ENCODE measurements at places on chromosomes 11 and 22.
A peak's percentile ranks its signal among the peaks of the same experiment; 100 is the strongest.

GRCh38 chr11:125025968-125026367, 37.1 kb upstream of the SLC37A2 start:
- DNase-seq = no peak

DNA sequence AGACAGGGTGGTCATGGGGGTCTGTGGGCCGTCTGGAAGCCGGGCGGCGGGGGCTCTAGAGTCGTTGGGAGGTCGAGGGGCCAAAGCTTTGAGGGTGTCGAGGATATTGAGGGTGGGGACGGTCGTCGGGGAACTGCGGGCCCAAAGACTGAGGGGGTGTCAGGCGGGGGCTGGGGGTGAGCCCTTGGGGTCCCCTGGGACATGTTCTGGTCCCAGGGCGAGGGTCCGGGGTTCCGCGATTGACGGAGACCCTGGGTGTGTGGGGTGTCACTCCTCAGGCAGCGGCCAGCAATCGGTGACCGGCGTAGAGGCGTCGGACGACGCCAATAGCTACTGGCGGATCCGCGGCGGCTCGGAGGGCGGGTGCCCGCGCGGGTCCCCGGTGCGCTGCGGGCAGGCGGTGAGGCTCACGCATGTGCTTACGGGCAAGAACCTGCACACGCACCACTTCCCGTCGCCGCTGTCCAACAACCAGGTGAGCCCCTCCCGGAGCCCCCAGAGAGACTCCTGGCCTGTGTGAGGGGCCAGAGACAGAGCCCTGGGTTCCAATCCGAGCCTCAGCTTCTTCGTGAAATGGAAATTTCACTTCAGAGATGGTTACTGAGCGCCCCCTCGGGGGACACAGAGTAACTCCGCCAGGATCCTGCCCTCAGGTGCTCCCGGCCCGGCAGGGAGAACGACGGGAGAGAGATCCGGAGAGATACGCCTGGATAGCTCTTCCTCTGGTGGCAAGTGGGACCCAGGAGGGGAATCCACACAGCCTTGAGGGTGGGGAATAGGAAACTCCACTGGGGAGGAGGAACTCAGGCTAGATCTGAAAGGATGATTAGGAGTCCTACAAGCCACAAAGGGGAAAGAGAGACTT, 714 bp downstream of the SDF2L1 start:
- DNase-seq = peak; percentile 60

DNA sequence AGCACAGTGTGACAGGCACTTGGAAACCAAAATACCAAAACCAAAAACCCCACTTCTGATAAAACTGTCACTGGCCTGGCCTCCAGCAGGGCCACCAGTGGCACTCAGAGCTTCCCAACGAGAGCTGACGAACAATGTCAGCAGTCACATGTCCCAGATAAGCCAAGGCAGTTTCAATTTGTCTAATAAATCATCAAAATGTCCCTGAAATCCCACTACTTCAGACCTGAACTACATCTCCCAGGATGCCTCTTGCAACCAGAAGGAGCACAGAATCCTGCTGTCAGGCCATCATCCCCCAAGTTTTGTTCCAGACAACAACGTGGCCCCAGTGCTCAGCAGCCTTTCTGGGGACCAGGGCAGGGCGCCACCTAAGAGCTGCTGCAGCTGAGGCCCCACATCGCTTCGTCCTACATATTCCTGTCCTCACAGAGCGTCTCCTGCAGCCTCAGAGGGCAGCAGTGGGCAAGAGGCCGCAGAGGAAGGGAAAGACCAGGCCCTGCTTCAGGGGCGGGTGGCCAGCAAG, 25.1 kb downstream of the LRFN4 start:
- DNase-seq = no peak

DNA sequence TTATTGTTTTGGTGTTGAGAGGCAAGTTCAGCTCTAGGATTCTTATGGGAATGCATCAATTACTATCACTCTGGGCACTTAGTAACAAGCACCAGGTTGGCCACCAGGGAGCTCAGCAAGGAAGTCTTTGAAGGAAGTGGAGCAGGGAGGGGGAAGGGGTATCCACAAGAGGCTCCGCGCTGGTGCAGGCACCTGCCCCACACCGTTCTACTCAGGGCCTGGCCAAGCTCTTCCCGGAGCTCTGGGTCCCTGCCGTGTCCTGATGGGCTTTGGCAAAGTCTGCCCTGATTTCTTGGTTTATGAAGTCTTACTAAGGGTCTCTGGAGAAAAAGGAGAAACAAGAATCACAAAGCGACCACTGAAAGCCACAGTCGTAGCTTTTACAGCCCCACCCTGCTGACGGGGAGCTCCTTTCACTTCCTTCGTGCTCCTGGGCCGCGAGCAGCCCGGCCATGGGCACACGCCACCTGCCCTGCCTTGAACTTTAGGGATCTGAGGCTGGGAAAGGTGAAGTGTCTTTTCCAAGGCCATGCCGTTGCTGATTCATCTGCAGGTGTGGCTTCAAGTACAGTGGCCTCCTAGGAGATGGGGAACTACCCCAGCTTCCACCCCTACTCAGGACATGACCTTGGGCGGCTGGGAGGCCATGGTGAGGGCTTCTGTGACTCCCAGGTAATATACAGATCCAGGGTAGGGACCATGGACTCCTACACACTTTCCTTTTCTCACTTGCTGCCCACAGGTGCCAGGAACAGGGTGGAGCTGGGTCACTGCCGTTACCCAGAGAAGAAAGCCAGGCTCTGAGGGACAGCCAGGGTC, 15.9 kb upstream of the LRRC32 start:
- no peak for DNase-seq

GRCh38 chr11:116893906-116894305, 56.5 kb upstream of the APOA1 start:
- DNase-seq = no peak

DNA sequence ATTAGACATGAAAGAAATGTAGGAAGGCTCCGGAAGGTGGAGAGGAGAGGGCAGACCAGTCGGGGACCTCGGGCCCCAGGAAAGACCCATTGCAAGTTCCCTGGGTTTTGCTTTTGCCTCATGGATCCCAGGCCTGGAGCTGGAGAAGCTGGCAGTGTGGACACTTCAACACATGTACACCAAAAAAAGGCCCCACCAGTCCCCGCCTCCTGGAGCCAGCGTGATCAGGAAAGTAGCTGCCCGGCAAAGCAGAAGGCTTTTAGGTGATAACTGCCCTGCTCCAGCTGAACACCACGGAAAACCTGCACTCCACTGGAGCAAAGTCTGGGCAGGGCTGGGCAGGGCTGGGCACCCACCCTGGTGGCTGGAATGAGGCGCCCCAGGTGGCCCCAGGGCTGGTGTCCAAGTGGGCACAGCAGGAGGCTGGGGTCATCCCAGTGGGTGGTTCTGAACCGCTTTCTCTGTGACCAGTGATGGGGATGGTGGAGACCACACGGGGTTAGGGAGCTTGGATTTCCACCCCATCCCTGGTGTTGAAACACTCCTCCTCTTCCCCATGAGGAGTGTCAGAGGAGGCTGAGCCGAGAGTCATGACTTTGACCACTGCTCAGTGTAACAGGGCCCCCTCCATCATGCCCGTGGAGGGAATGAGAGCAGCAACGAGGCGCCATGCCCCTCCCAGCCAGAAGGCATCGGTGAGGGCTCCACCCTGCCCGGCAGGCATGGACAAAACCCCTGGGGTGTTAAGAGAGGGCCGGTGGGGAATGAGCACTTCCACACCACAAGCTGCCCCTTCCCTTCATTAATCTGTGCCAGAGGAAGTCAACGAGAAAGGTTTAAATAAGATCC, 16.9 kb upstream of the MUC5AC start:
- no peak for DNase-seq

DNA sequence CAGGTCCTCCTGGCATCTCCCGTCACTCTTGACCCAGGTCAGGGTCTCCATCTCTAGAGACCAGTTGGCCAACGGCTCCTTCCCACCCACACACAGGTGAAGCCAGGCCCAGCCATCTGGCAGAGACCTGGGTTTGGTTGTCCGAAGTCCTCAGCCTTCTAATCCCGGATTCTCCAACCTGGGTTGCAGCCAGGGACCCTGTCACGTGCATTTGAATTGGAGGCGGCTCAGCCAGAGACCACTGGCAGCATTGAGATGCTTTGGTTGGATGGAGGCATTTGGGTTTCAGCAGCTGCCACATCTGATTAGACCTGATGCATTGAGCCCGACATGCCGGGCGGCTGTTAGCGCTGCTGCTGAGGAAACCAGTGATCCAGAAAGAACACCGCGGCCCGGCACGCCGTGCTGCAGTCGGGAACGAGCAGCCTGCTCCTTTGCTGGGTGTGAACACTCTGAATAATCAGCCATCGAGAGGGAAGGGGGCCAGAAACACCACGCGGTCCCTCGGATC, 163.2 kb downstream of the BRD1 start:
- no peak for DNase-seq

DNA sequence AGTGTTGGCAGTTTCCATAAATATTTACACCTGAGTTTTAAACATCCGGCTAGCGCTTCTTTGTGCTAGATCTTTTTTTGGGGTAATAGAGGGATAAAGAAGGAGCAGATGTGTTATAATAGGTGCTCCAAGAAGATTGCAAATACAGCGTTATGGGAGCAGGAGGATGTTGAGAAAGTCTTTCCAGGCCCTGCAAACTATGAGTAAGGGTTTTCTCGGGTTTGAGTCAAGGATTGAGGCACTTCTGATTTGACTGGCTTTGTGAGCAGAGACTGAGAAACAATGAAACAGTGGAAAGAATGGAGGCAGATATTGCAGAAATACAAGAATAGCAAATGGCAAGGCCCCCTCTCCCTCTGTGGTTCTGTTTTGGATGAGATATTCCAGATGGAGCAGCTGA, 155.0 kb upstream of the TIMP3 start:
- no peak for DNase-seq

DNA sequence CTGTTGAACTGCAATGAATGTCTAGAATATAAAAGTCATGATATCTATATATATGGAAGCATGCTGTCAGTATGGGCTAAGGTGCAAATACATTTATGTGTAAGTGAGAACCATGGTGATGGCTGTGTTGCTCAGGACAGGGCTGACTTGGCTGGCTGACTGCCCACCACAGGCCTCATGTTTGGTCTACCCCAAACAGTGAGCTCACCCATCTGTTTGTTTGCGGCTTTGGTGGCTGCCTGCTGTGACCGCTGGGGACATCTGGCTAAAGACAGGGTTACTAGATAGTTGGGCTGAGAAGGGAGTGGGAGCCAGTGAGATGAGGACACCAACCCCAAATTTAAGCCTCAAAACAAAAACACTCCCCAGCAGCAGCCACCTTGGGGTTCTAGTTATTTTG, 6.3 kb downstream of the CD44 start:
- DNase-seq = peak; percentile 33

GRCh38 chr22:42895087-42895486, 38.0 kb upstream of the ARFGAP3 start:
- DNase-seq = no peak

- no peak for DNase-seq
Measured at GRCh38 chr11:80412604-80413003, 971.8 kb upstream of the TENM4 start.

DNA sequence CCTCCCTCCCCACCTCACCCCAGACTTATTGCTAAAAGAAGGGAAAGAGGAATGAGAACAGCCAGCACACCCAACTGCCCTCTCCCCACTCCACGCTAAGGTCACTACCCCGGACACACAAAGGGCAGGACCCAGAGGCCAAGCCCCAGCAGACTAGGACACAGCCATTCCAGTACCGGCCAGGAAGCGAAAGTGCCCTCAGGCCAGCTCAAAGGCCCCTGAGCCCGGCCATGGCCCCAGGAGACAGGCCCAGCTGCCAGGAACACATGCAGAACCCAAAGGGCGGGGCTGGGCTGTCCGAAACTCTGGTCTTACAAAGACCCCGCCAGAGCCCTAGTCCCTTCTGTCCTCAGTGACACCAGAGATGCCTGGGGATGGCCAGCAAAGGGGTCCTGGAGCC, 5.5 kb downstream of the RCOR2 start:
- DNase-seq = no peak

GRCh38 chr11:68950270-68950669, 30.5 kb downstream of the MRGPRD start:
- DNase-seq = peak; percentile 23

- peak; percentile 69 for DNase-seq
Measured at GRCh38 chr11:17403980-17404759, 15.7 kb upstream of the KCNJ11 start.

GRCh38 chr11:106468086-106468485, 390.6 kb downstream of the AASDHPPT start:
- DNase-seq = no peak

GRCh38 chr11:94623120-94623735, 56.1 kb downstream of the PIWIL4 start:
- DNase-seq = peak; percentile 86

- DNase-seq = peak; percentile 66
Measured at GRCh38 chr22:20243537-20244249, 24.4 kb downstream of the RTN4R start.

DNA sequence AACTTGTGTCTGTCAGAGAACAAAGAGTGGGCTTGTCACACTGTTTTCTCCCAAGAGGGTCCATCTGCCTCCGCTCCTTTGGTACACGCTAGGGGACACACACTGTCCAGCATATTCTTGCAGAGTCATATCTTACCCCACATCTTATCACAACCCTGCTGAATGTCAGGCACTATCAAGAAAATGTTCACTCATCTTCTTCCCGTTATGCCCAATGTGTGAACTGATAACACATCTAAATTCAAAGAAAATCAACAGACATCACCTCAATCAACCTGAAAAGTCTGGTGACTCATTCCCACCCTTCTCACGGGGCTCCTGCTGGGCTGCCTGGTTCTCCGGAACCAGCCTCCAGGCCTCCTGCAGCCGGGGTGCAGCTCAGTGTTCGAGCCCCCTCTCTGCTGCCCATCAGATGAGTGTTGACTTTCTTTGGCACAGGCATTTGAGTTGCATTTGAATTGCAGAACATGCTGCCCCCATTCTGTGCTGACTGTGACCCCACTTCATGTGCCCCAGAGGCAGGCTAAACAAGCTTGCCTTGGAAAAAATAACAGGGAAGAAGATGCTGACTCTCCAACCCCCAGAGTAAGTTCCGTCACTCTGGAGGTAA, 19.4 kb downstream of the GRAP2 start:
- no peak for DNase-seq

GRCh38 chr22:21866833-21867527, 465 bp downstream of the MAPK1 start:
- no peak for DNase-seq

DNA sequence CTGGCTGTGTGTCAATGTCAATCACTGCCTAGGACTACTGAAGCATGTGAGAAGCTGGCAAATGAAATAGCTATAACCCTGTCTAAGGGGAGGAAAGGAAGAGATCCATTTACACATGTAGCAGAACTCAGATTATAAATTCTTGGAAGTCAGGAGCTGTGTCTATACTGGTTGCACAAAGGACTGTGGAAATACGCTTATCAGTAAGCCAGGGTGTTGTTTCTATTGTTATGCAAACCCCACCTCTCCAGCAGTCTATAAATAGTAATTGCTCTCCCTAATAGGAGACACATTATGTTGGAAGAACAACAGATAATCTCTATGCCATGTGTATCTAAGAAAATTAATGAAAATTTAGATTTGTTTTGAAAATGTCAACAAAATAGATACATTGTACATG, 693.4 kb upstream of the CCDC90B start:
- no peak for DNase-seq

DNA sequence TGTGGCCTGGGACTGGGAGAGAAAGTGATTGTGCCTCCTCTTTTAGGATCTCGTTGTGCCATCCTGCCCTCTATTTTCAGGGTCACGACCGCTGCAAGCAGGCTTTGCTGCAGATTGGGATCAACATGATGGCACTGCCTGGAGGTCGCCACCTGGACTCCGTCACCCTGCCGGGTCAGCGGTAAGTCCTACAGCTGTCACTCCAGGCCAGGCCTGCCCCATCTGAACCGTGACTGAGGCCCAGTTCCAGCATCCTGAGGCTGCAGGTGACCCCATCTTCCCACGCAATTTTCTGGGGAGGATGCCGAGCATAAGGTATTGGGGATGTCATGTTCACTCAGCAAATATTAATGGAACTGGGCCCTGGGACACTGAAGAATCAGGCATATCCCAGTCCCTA, 34.3 kb downstream of the INSC start:
- no peak for DNase-seq

All from MCF 10A (cell line).